CD8-positive, alpha-beta T cell (primary cell): ENCODE measurements at places on chromosomes 1 and 21.
A peak's percentile ranks its signal among the peaks of the same experiment; 100 is the strongest.

DNA sequence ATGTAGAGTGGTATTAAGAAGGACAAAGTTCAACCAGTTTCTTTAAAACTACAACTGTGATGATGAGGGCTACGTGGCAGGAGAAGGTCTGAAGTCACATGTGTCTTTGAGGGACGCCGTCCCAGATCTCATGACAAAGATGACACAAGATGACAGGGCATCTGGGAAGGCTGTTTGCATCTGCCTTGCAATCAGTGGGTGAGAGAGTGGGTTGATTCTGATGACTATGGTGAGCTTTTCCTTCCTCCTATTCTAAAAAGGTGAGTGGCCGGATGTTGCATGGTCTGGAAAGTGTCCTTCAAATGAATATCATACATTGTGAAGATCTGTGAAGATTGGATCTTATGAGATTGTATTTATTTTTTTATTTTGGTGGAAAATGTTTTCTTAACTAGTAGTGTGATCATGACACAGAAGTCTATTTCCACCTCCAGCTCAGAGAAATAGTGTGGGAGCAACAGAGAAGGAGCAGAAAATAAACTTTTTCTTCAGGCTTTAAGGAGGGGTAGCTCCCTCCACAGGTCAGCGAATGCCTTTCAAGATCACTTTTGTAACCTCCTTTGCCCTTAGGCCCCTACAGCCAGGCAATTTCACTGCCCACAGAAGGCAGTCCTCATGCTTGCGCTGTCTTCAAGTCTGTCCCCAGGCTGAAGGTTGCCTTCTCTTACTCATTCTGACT lies 76.0 kb upstream of the ATF3 start:
- DNase-seq = no peak

DNA sequence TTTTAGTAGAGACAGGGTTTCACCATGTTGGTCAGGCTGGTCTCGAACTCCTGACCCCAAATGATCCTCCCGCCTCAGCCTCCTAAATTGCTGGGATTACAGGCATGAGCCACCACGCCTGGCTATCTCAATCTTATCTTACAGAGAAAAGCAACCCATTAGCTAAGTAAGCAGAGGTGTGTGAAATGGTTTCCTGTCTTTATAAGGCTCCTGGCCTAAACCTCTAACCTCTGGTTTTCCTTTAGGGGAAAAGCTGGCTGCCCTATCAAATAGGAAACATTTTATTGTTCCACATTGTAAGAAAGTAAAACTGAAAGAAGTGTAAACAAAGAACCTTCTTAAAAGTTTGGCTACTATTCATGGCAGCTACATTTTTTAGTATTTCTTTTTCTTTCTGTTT lies 78.3 kb upstream of the MORC3 start:
- DNase-seq = no peak

DNA sequence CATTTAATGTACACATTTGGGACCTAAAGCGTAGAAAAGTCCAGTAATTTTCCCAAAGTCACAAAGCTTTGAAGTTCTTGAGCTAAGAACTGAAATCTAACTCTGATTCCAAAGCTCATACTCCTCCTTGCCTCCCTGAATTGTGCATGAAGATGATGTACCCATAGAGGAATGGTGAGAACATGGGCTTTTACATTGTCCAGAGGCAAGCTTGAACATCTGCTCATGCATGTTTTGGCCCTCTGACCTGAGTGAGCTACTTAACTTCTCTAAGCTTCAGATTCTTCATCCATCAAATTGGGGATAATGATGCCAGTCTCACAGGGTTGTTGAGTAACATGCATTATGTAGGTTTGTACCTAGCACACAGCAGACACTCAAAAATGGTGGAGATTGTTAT lies 258.4 kb upstream of the HOOK1 start:
- no peak for DNase-seq

- DNase-seq = peak; percentile 74
Measured at GRCh38 chr1:84077476-84078107, 66.5 kb upstream of the PRKACB start.

- no peak for DNase-seq
Measured at GRCh38 chr21:21052672-21053071, 54.5 kb downstream of the NCAM2 start.

DNA sequence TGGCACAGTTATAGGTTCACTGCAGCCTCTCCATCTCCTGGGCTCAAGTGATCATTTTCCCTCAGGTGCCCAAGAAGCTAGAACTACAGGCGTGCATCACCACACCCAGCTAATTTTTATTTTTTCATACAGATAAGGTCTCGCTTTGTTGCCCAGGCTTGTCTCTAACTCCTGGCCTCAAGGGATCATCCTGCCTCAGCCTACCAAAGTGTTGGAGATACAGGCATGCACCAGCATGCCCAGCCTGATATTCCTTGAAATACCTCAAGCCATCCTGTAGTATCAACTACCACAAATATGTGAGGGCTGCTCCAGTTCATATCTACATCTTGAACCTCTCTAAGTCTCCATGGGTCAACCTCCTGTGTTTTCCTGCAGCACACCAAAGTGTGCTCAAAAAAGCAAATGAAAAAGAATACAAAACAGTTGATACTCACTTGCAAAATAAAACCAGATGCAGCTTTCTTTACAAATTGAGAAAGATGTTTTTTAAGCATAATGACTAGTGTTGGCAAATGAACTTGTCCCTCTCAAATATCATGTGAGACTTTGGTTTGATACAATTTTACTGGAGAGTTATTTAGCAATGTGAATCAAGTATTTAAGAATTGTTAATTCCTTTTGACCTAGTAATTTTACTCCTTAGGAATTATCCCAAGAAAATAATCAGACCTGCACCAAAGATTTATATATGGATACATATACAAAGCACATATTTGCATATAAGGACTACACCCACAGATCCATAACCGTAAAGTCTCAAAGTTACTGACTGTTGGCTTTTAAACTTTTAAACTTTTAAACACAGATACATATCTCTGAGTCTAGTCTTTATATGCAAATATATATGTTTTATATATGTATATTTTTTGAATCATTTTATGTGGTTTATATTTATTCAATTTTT lies 197.7 kb downstream of the NRIP1 start:
- no peak for DNase-seq

- DNase-seq = no peak
Measured at GRCh38 chr1:5913078-5913845, 79.0 kb downstream of the NPHP4 start.

DNA sequence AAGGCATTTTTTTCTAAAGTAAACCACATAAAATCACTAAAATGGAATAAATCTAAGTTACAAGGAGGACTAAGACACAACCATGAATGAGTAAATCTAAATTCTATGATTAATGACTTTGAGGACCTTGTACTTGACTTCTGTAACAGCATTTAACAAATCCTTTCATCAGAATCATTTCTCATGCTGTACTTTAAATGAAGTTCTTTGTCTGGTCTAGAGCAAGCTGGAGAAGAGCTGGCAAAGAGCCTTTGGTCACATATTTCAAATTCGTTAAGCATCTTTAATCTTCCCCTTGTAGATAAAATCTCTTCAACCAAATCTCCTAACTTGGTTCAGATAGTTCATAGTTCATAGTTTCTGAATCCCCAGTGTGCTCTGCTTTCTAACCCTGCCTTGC lies 405.4 kb downstream of the PTPRC start:
- no peak for DNase-seq

DNA sequence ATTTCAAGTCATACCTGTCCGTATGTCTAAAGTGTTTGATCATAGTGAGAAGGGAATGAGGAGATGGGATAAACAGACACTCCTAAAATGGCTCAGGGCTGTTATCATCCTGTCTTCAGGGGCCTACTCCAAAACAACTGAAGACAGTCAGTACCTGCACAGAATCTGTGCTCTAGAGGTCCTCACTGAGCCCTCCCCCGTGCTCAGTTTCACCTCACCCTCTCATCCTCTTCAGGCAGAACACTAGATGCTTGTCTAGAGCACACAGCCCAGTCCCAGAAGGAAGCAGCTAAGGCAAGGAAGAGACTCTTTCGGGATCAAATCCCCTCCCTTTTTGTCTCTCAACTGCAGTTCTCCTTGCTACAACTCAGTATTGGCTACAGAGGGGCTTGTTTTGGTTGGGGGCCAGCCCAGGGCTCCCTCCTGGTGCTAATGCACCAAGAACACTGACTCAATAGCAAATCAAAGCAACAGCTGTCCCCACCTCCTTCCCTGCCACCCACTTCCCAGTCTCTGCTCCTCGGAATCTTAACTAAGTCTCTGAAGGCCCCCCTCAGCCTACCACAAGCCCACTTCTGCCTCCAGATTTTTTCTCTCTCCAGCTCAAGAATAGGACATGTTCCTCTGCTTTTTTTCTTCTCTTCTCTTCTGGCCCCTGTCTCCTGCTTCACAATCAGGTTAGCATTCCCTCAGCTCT lies 10.1 kb downstream of the CADM3 start:
- DNase-seq = no peak

- DNase-seq = no peak
Measured at GRCh38 chr1:88731475-88732269, 47.6 kb downstream of the PKN2 start.

GRCh38 chr1:150578272-150579109 lies 919 bp downstream of the MCL1 start:
- no peak for DNase-seq

DNA sequence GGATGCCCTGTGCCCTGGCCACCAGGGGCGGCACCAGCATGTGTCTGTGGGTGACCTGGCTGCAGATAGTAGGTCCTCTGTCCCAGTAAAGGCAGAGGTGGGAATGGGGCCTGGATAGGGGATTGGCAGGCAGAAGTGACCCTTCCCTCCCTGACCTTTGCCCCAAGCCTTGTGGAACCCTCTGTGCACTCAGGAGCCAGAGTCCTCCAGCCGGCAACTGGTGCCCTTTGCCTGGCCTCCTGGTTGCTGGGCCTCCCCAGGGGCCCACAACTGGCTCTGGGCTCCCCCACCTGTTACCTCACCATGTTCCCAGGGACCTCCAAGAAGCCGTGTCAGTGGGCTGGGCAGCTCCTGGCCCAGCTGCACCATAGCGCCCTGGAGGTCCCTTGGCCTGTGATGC lies 10.0 kb downstream of the PLCH2 start:
- DNase-seq = no peak

GRCh38 chr1:247966532-247967204 lies 1.6 kb downstream of the OR2AK2 start:
- DNase-seq = no peak

GRCh38 chr1:97791251-97791650 lies 129.6 kb downstream of the DPYD start:
- no peak for DNase-seq

DNA sequence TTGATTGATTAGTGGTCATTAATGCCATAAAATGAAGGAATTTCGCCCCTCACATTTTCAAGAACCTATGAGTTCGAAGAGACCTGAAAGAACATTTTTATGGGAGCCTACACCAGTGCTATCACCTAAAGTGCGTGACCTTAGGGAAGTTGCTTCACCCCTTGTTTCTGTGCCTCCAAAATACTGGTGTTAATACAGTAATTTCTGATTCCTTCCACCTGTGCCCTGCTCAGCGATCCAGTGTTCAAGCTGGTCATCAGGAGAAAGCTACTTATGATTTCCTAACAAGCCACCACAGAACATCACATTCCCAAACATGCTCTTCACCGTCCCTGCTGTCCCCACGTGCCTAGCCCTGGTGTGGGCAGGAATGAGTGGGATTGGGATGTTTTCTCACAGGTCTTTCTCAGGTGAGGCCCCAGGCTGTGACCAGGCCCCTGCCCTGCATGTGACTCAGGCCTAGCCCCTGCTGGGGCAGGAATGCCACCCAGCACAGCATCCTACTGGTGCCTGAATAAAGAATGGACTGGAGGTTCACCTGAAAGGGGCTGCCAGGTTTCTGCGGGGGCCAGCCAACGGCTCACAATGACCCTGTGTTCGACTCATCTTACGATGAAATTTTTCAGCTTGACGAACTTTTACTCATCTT lies 60.3 kb downstream of the CD247 start:
- no peak for DNase-seq

DNA sequence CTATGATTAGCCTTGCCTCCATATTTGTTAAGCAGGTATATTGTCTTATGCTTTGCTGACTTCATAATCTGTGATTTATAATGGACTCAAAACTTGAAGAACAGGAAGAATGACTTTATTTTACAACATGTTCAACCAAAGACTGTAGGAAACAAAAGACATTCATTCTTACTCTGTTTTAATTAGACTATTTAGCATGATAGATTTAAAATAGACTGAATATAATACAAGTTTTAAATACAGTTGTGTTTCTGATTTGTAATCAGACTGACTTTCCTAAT lies 63.1 kb downstream of the CDC14A start:
- no peak for DNase-seq

DNA sequence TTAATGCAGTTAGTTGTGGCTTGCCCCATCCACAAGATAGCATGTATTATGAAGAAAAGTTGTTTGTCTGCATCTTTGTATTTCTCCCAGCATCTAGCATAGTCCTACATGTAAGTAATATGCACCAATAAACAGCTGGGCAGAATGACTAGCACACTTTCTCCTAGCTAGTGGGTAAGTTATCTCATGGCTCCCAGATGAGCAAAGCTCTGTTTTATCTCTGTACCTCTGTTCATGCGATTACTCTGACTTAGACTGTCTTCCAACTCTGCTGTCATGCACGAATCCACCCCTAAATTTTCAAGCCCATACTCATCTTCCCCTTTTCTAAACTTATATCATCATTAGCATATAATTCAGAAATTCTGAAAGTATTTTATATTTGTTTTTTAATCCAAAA lies 37.5 kb upstream of the KCTD3 start:
- DNase-seq = no peak

DNA sequence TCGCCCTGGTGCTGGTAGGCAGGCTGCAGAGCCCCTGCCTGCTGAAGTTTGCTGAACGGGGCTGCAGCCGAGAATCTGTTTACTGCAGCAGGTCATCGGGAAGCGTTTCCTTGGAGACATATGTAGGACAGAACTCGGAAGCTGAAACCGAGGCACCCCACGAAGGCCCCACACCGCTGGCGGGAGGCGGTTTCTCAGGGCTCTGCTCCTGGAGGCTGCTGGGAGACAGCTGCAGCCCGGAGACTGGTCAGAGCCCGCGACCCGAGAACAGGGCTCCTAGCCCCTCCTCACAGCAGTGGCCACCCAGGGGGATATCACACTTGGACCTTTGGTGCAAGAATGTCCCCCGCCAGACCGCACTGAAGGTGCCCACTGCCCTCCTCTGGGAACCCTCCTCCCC lies 12.7 kb upstream of the PLCH2 start:
- no peak for DNase-seq

- DNase-seq = no peak
Measured at GRCh38 chr1:204073837-204074273, 940 bp downstream of the SOX13 start.

- DNase-seq = no peak
Measured at GRCh38 chr1:77412820-77413530, 131.2 kb downstream of the AK5 start.

DNA sequence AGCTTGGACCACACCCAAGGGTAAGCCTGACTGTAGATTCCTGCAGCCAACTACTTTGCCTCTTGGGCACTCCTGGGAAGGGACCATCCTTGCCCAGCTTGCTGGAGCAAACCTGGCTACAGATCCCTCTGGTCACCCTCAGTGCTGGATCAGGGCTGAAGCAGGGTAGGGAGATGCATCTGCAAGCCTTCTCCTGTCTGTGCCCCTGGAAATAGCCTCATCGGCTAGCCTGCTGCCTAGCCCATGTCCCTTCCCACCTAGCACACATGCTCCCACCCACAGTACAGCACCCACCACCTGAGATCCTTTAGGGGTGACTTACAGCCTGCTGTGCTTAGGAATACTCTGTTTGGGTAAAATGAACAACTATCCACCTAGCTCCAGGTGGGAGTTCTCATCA lies 177.3 kb upstream of the HMGB4 start:
- DNase-seq = no peak
